Pulmonary artery endothelial cell (primary cell): ENCODE measurements at places on chromosomes 4 and X. TPM values are rescaled to one million over a fixed set of nuclear protein-coding genes. Genes with fewer than 3 reads are reported as not detected.

GRCh38 chr4:163591614-163592020 lies 97.1 kb downstream of the TMA16 start:
- DNase-seq: no peak

GRCh38 chr4:132445386-132445785 lies 703.7 kb upstream of the PCDH10 start:
- no peak for DNase-seq

DNA sequence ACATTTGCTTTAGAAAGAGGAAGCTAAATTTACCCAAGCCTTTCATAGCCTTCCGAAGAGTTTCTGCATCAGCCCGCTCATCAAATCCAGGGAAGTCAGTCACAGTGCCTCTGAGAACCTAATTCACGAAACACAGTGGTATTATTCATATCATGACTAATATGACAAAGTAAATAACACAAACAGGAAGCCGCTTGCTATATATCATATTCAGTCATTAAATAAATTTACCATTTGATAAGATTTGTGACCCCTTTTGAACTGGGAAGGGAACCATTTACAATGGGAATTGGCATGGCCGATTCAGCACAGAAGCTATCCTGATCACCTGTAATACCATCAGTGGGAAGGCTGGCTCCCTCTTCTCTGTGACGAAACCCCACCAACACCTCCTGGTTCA lies 10.5 kb downstream of the ANXA5 start:
- DNase-seq: no peak

GRCh38 chr4:89136525-89136924 lies 25.2 kb downstream of the TIGD2 start:
- DNase-seq: no peak

GRCh38 chr4:142637614-142638013 lies 208.5 kb downstream of the INPP4B start:
- no peak for DNase-seq

DNA sequence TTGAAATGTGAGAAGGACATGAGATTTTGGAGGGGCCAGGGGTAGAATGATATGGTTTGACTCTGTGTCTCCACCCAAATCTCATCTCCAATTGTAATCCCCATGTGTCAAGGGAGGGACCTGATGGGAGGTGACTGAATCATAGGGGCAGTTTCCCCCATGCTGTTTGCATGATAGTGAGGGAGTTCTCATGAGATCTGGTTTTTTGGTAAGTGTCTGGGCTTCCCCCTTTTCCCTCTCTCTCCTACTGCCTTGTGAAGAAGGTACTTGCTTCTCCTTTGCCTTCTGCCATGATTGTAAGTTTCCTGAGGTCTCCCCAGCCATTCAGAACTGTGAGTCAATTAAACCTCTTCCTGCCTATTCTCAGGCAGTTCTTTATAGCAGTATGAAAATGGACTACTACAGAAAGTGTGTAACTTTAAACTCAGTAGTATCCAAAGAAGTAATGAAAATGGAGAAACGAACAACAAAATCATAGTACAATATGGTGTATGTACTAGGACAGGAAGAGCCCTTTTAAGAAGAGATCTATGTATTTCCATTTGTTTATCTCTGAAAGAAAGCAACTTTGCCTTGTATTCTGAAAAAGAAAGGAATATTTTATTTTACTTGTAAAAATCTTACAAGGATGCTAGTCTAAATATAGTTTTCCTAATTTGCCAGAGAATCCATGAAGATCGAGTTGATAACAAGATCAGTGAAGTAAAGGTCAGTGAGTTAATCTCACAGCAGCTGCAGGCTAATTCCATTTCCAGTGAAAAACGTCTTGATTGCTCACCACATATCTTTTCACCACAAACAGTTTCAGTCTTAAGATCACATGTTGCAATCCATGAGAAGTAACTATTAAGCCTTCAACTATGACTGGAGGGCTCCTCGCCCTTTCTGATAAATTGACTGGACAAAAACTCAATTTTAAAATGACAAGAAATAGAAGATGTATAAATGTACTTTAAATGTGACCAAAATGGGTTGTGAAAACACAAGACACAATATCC lies 20.5 kb downstream of the PKD2 start:
- no peak for DNase-seq

Gene ADH1C
- total RNA-seq: not detected in 2 replicates

Gene MAGEA10
- not detected in 2 replicates for total RNA-seq

GRCh38 chr4:110454441-110454840 lies 21.5 kb upstream of the ENPEP start:
- no peak for DNase-seq

Gene EIF2S3
- total RNA-seq: 298 and 386 TPM in 2 replicates

Gene GRIA2
- 0.07 TPM in 1 of 2 replicates, not detected in the other for total RNA-seq

DNA sequence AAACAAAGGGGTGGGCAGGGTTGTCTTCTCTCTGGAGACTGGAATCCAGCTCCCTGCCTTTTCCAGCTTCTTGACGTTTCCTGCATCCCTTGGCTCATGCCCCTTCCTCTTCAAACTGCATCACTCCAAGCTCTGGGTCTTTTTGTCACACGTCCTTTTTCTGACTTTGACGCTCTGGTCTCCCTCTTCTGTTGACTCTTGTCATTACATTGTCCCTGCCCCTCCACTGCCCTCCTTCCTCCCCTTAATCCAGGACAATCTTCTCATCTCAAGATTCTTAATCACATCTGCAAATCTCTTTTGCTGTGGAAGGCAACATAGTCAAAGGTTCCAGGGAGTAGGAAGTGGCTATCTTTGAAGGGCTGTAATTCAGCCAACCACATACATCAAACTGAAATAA lies 178.3 kb downstream of the TMA16 start:
- no peak for DNase-seq

Gene ATP5ME
- 124 and 276 TPM in 2 replicates for total RNA-seq

GRCh38 chrX:34918091-34918736 lies 24.4 kb upstream of the FAM47B start:
- no peak for DNase-seq

DNA sequence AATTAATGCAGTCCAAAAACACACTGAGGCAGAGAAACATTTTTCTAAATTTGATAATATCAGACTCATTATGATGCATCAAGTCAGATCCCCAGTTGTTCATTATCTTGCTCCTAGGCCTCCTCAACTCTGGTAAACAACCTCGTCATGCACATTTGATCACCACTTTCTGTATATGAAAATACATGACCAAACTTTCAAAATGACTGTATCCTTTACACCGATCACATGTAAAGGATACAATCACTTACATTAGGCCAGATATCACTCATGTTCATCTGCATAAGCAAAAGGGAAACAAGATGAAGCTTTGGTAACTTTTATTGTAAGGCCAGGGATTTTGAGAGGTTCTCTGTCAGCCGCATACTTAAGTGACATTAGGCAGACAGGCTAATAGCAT lies 99.4 kb upstream of the IL1RAPL1 start:
- no peak for DNase-seq

Gene PAGE1
- total RNA-seq: not detected in 2 replicates

Gene CCDC110
- total RNA-seq: 0.49 and 0.73 TPM in 2 replicates

- DNase-seq: no peak
Measured at GRCh38 chrX:148618470-148619445, 118.3 kb downstream of the AFF2 start.

- no peak for DNase-seq
Measured at GRCh38 chrX:5306654-5307121, 922.0 kb downstream of the NLGN4X start.

DNA sequence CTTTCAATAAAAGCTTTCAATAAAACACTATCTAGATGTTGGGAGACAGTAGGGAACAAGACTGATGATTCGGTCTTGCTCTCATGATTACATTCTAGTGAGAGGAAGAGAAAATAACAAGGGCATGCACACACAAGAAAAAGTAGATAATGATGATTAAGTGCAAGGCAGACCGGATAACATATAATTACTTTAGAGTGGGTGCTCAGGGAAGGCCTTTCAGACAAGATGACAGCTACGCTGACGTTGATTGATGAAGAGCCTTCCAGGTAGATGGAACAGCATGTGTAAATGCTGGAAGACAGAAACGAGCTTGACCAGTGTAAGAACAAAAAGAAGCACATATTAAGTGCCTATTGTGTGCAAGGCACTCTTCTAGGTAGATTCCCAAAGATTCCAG lies 43.4 kb downstream of the TXK start:
- no peak for DNase-seq

Gene PPEF2
- not detected in 2 replicates for total RNA-seq

Gene CXCL8
- 311 and 535 TPM in 2 replicates for total RNA-seq

GRCh38 chrX:1451661-1452515 lies 821 bp downstream of the ASMTL start:
- DNase-seq: no peak

DNA sequence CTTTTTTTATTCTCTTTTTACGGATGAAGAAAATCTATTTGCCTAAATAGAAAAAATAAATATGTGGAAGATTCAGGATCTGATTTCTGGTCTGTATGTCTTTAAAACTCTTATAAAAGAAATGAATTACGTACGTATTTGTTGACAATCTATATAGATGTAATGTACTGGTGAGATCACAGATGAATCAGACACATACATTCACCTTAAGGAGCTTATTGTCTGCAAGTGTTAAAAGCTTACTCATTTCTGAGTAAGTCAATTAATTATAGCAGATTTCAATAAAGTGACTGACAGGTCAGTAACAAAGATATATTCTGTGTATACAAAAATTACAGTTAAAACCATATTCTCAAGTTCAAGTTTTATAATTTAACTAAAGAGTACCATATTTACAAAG lies 66.6 kb upstream of the NAF1 start:
- no peak for DNase-seq

Gene SPANXD
- not detected in 2 replicates for total RNA-seq
